ENCODE measurements at places on chromosomes 13 and 19.

- DNase-seq: no peak
Measured at GRCh38 chr13:106241974-106242953, 293.2 kb downstream of the EFNB2 start.

DNA sequence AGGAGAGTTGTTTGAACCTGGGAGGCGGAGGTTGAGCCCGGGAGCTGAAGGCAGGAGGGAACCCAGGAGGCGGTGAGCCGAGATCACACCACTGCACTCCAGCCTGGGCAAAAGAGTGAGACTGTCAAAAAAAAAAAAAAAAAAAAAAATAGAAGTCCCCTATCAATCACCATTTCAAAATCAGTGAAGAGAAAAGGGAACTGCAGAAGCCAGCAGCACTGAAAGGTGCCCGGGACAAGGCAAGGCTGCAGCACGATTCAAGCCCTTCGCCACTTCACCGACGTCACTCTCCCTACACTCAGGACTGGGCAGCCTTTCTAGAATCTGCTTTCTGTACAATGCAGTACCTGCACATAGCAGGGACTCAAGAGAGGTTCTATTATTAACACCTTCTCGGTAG lies 21.9 kb upstream of the USP12 start:
- no peak for DNase-seq

DNA sequence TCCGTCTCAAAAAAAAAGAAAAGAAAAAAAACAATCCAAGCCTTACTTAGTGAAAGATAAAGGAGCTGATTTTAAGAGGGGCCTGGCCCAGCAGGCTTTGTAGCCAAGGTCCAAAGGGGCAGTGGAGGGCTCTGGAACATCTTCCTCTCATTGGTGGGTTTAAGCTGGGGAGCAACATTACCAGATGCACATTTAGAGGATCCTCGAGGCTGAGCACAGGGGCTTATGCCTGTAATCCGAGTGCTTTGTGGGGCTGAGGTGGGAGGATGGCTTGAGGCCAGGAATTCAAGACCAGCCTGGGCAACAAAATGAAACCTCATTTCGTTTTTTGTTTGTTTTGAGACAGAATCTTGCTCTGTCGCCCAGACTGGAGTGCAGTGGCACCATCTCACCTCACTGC lies 8.0 kb upstream of the TMEM160 start:
- DNase-seq: no peak

GRCh38 chr19:6832412-6832811 lies 55.0 kb upstream of the ADGRE1 start:
- no peak for DNase-seq

DNA sequence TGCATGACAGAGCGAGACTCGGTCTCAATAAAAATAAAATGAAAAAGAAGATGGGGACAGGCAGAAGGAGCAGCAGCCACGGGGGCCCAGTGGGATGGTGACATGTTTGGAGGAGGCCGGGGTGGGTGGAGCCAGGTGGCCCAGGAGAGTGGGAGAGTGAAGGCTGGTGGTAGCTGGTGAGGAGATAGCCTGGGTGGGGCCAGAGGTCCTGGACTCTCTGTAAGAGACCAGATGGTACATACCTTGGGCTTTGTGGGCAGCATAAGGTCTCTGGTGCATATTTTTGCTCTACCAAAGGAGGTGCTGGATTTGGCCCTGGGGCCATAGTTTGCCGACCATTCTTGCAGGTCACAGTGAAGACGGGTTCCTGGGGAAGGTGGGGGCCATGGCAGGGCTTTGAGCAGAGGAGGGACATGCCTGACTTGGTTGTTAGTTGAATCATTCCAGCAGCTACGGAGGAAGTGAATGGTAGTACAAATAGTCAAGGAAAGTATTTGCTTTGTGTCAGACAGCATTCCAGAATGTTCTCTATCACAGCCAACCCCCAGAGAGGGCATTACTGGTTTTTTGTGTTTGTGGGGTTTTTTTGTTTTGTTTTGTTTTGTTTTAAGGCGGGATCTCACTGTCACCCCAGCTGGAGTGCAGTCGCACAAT lies 69.1 kb downstream of the ARHGEF18 start:
- no peak for DNase-seq

GRCh38 chr19:44112802-44113137 lies 429 bp upstream of the ZNF225 start:
- no peak for DNase-seq

Measured in A673 (cell line).